ENCODE measurements at places on chromosomes 7 and 10.

GRCh38 chr7:30472081-30472783, 6.4 kb downstream of the NOD1 start:
- DNase-seq, result no peak

DNA sequence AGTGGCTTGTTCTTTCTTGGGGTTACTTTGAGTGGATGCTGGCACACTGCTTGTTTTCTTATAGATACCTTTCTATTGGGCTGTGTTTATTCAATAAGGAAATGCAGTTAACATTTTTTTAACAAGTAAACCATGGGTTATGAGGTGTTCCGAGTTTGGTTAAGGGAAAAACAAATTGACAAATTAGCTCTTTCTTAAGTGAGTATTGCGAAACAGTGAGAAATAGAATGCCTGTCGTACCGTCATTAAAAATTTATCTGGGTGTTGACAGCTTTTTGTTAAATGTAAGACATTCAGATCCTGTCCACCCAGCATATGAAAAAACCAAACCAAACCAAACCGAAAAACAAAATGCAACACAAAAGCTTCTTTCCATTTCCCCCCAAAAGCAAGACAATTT, 6.2 kb downstream of the CUX1 start:
- DNase-seq, result no peak

DNA sequence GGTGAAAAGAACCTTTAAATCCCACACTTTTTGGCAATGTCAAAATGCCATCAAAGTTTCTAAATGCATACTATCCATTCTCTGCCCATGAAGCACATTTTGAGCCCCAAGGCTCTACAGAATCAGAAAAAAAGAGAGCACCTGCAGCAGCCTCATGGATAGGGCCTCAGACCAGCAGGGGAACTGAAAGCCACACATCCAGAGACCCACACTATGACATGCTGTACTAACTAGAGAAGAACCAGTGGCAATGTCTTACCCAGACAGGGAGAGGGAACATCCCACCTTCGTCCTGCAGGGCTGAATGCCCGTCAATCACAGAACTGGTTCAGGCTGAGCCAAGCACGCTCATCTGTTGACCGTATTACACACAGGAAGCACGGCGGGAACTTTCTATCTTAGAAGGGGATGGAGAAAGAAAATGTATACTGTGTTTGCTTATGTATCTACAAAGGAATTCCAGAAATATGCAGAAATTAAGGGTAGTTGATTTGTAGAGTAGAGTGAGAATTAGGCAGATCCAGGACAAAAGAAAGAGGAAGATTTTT, 237.2 kb downstream of the GLI3 start:
- DNase-seq, result no peak

- no peak for DNase-seq
Observed at GRCh38 chr10:69579464-69580060, 6.3 kb upstream of the NEUROG3 start.

DNA sequence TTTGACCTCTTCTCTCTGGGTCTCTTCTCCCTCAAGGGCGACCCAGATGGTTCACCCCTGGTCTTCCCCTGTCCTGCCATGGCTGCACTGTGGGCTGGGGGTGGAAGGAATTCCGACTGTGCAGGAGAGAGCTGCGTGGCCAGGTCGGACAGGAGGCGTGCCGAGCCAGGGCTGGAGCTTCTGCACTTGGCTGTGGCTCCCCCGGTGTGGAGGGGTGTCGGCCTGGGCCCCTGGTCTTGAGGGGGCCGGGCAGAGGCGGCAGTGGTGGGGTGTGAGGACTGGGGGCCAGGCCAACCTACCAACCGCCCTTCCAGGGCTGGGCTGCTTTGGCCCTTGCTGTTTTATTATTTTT, 74.9 kb upstream of the SHH start:
- no peak for DNase-seq

DNA sequence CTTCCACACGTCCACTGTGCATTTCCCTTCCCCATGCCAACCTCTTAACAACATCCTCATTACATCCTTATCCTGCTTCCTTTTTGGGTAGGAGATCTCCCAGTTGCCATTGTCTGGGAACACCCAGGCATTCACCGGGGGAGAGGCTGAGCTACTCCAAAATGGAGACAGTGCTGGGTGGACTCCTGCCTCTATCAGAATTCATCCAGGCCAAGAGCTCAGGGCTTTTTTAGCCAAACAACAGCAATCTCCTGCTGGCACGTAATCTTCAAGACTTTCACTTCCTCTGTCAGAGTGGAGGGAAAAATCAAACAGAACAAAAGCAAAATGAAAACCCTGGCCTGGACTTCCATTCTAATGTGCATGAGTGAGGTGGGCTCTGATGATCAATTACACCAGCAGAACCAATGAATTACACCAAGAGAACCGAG, 245.0 kb downstream of the PRPF18 start:
- no peak for DNase-seq

DNA sequence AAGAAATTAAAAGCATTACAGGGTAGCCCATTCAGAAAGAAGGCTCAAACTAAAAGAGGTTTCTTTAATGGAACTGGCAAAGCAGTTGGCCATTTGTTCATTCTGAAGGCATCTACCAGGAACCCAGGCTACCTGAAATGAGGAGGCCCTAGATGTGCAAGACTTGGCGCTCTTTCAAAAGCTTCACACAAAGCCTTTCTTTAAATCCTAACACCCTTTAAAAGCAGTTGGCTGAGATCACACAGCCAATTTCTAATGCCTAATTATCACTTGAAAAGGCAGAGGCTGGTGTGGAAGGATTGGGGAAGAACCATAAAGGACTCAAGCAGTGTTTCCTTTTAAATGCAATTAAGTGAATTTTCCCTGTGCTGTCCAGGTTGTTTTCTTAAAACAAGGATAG, 23.2 kb downstream of the PPP1R17 start:
- no peak for DNase-seq

DNA sequence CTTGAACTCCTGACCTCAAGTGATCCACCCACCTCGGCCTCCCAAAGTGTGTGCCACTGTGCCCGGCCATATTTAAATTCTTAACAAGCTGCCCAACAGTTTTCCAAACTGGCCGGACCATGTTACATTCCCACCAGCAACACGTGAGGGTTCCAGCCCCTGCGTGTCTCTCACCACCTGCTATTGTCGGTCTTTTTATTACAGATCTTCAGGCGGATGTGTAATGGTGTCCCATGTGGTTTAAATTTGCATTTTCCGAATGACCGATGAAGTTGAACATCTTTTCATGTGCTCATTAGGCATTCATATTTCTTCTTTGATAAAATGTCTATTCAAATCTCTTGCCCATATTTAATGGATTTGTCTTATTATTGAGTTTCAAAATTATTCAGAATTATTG, 11.5 kb downstream of the ELFN1 start:
- DNase-seq, result no peak

GRCh38 chr10:113056030-113056429, 106.0 kb downstream of the TCF7L2 start:
- no peak for DNase-seq

GRCh38 chr10:103712898-103713498, 142.4 kb downstream of the SH3PXD2A start:
- DNase-seq, result peak; percentile 81

GRCh38 chr10:22444219-22444788, 99.0 kb downstream of the SPAG6 start:
- no peak for DNase-seq

- DNase-seq, result no peak
Observed at GRCh38 chr7:25002786-25003185, 22.8 kb upstream of the OSBPL3 start.

DNA sequence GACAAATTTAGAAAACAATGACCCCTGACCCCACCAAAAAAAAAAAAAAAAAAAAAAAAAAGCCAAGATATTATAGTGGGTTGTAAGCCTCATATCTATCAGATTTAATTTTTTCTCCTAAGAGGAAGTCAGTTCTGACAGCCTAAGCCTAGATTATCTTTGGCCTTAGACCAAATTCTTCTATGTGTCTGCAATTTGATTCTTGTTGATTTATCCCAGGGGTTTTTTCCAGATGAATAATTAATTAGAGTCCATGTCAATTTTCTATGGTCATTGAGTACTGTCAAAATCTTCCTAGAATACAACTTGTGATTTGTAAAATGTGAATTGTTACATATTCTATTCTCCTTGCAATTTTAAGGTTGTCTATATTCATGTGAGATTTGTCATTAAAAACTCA, 151.6 kb upstream of the CACNA2D1 start:
- DNase-seq, result no peak

DNA sequence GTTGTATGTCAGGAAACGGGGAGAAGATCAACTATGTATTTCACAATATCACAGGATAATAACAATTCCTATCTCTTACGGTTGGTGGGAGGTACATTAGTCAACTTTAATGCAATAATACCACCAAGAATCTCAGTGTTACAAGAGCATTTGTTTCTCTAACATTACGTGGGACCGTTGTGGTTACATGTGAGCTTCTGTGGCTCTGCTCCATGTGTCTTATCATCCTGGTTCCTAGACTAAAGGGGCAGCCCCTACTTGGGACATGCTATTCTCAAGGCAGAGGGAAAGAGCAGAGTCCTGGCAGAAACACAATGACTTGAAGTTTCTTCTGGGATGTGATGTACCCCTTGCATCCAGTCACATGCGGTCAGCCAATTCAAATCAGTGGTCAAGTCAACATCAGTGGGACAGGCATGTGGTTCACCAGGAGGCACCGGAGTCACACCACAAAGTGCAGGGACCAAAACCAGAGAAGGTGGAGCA, 2.5 kb upstream of the ZNF22 start:
- no peak for DNase-seq

DNA sequence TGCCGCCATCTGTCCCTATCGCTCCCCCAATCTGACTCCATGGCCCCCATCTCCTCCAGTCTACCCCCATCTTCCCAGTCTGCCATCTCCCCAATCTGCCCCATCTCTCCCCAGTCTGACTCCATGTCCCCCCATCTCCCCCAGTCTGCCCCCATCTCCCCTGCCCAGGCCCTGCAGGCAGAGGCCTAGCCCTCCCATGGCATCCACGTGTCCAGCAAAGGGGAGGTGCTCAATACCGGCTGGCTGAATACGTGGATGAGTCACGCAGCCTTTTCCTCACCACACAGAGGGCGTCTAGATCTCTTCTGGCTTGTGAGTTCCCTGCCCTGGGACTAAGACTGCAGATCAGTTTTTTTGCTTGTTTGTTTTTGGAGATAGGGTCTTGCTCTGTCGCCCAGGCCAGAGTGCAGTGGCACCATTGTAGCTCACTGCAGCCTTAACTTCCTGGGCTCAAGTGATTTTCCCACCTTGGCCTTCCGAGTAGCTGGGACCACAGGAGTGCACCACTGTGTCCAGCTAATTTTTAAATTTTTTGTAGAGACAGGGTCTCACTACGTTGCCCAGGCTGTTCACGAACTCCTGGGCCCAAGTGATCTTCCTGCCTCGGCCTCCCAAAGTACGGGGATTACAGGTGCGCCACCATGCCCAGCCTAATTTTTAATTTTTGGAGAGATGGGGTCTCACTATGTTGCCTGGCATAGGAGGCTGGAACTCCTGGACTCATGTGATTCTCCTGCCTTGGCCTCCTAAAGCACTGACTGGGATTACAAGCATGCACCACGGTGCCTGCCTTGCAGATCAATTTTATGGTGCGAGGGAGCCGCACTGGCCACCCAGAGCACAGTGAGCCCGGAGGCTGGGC, 15.3 kb upstream of the GPR146 start:
- peak; percentile 63 for DNase-seq

DNA sequence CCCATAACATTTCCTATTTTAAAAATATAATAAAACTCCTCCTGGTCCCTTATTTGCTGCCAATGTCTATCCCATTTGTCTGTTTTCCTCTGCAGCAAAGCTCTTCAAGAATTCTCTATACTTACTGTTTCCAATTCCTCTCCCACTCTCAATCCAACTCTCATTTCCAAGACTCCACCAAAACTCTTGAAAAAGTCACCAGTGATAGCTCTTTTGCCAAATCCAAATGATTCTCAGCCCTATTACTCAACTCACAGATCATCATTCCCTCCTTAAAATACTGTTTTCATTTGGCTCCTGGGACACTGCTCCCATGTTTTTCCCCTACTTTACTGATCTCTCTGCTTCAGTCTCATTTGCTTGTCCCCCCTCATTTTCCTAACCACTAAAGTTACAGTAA, 139.4 kb downstream of the HIBADH start:
- no peak for DNase-seq

- no peak for DNase-seq
Observed at GRCh38 chr7:123209786-123210185, 10.0 kb upstream of the SLC13A1 start.

DNA sequence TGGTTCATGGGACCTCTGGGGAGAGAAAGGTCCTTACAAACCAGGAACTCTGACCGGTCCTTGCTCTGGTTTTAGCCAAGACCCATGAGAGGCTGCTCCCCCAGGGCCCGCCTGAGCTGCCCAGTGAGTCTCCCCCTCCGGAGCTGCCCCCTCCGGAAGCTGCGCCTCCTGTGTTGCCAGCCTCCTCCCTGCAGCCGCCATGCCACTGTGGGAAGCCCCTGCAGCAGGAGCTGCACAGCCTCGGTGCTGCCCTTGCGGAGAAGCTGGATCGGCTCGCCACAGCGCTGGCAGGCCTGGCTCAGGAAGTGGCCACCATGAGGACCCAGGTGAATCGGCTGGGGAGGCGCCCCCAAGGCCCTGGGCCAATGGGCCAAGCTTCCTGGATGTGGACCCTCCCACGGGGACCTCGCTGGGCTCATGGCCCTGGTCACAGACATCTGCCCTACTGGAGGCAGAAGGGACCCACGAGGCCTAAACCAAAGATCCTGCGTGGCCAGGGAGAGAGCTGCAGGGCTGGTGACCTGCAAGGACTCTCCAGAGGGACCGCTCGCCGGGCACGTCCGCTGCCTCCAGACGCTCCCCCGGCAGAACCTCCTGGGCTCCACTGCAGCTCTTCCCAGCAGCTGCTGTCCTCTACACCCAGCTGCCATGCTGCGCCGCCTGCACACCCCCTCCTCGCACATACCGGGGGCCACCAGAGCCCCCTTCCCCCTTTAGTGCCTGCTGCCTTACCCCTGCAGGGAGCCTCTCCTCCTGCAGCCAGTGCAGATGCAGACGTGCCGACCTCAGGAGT, 40.1 kb downstream of the ZNF467 start:
- DNase-seq, result no peak

- no peak for DNase-seq
Observed at GRCh38 chr7:7324698-7325097, 142.4 kb downstream of the C1GALT1 start.

DNA sequence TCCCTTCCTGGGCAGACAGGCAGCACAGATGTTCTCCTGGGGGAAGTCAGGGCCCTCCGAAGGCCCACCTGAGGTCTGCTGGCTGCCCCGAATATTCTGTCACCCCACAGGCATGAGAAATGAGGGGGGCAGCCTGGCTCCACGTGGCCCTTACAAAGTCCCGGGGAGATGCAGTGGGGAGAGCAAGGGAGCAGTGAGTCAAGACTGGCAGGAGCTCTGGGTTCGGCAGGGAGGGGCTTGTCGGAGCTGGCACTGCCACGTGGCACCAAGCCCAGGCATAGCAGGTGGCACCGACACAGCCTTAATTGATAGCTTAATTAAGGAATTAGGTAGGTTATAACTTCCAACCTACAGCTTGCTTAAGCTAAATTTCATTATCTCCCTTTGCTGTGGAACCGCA, 163.9 kb downstream of the USP6NL start:
- DNase-seq, result no peak

All from activated CD8-positive, alpha-beta memory T cell treated with anti-CD3 and anti-CD28 coated beads, Interleukin-2, amount 50 U/mL, for 4 hours (primary cell).